ENCODE measurements at places on chromosomes 11 and 22.

DNA sequence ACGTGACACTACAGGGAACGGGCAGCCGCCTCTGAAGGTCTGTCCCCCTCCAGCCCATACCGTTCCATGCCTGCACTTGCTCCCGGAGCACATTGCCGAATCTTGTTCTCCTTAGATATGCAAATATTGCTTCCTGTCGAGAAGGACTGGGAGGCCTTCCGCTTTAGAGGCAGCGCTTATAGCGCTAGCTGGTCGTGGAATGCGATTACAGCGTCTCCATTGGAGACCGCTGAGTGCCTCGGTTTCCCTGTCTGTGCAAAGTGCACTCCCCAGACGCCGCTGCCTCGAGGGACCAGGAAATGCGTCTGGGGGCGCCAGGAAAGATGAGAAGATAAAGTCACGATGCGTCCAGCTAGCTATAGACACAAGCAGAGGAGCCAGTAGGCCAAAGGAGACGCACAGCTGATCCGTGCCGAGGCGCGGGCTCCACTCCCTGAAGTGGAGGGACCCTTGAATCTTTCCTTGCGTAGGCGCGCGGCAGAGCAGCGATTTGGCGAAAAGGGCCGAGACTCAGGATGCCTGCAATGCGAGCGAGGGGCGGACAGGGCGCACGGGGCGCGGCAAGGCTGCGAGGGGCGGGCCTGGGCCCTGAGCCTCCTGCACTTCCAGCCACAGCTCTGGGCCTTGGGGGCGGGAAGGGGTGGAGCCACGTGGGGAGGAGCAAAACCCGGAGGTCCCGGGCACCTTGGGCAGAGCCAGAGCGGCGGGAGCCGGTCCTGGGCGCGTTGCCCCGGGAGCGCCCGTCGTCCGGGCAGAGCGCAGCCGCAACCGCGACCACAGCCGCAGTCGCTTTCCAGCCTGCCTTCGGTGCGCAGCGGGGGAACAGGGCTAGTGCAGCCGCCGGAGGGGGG, at the start of gene RASSF10:
RASSF10 (plus strand) TSS at position 692 of the 851 bp plus-strand sequence. CDS start 261 bp downstream, outside the sequence.
- peak; percentile 62 for DNase-seq

- no peak for DNase-seq
Measured at GRCh38 chr11:60390419-60390818, 5.8 kb upstream of the MS4A14 start.

DNA sequence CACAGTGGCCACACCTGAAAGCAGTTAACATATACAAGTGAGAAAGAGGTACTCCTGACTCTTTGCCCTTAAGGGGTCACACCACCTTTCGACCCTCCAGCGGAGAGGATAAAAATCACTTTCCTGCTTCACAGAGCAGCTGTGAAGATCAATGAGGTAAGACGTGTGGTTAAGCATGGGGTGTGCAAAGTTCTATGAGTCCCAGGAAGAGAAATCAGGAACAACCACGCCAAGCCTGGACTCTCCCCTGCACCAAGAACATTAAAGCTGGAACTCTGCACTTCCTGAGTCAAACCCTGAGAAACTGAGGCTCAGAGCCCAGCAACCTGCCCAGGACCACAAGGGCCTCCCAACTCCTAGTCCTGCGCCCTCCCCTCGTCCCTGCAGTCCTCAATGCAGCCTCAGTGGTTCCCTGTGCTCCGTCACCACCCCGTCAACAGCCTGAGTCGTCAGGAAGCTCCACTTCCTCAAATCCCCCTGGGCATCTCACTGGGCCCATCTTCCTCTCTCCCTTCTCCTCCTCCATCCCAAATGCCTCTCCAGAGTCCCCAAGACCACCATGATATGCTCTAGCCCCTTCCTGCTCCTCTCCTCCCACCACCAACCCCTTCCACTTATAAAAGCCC, 17.7 kb downstream of the TNKS1BP1 start:
- no peak for DNase-seq

DNA sequence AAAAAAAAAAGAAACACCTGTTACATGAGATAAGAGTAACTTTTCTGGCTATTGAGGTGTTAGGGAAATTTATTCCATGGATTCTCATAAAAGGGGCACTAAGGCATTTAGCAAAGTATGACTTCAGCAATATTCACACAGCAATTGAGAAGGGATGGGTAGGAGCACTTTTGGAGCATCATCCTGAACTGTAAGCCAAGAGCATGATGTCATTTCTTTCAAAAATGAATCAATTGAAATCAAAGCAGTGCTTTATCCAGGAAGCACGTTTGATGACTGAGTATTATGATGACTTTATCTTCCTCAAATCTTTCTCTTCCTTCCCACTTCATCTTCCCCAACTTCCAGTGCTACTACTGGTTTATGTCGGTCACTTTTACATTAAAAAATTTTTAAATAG, 140.4 kb downstream of the MYO18B start:
- no peak for DNase-seq

GRCh38 chr22:50723991-50724390, 14.0 kb upstream of the ACR start:
- DNase-seq, result no peak

DNA sequence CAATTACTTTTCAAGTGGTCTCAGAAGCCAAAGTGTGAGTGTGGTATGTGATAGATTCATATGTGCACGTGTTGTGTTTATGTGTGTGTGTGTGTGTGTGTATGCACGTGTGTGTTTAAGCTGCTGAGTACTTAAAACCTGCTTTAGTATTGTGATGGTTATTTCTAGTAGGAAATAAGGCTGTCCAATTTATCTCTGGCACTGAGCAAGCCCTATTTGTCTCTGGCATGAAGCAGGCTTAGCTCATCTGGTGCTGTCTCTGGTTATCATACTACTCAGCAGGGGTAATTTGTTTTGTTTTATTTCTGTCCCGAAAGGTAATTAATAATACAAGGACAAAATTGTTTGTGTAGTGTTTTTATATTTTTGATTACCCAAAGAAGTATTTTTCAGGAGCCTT, 333.7 kb downstream of the FAT3 start:
- DNase-seq, result no peak

GRCh38 chr11:33379947-33380346, 122.8 kb downstream of the HIPK3 start:
- no peak for DNase-seq

DNA sequence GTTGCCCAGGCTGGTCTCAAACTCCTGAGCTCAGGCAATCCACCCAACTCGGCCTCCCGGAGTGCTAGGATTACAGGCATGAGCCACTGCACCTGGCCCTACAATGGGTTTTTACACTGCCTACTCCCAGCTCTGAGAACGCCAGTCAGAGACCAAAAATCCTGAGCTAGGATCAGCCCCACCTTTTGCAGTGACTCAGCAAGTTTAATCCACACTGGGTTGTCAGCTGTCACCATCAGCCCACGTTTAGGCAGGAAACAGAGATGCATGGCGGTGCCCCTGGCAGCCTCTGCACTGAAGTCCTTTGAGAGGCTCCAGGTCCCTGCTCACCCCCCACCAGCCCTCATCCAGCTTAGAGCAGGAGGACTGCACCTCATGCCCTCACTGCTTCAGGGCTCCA, 117.6 kb downstream of the ARHGAP8 start:
- DNase-seq, result peak; percentile 79

DNA sequence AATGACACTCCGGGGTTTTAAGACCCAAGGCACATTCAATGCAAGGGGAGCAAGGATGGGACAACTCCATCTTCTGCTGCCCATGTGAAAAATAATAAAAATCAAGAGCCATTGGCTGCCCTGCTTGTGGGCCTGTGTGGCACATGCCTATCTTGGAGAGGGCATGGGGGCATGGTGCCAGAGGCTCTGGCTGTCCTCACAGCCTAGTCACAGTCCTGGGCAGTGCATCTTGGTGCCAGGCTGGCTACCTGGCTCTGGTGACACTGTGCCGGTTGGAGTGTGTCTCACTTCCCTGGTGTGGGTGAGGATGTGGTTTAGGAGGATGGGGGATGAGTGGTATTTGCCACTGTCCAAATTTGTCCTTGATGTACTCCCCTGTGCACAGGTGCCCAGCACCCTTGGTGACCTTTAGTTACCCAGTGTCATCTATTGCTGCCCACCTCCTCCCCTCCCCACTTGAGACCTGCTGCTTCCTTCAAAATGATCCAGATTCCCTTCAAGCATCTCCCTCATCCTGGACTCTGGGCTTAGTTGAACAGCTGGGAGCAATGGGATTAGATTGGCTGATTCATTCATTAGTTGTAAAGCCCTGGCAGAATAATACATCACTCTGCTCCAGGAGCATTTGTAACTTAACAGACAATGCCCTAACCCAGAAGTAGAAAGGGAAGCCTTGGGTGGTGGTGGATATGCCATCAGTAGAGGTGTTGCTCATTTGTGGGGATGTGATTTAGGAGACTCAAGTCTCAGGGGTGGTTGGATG, 4.6 kb downstream of the TMEM86A start:
- DNase-seq, result peak; percentile 35

- peak; percentile 68 for DNase-seq
Measured at GRCh38 chr11:2148595-2148994, 9.4 kb upstream of the IGF2 start.

GRCh38 chr11:22742157-22742613, 75.8 kb downstream of the GAS2 start:
- no peak for DNase-seq

- DNase-seq, result no peak
Measured at GRCh38 chr11:1917523-1918435, 1.7 kb upstream of the TNNT3 start.

GRCh38 chr11:117231842-117232091, at the start of gene PCSK7:
PCSK7 (minus strand) TSS chr11:117232073; CDS start chr11:117229844, 2,229 bp downstream.
- DNase-seq, result peak; percentile 59

All from SJCRH30 (cell line).